ENCODE measurements at places on chromosomes 7 and 10. TPM values are rescaled to one million over a fixed set of nuclear protein-coding genes. Genes with fewer than 3 reads are reported as not detected.
A peak's percentile ranks its signal among the peaks of the same experiment; 100 is the strongest.

The INMT gene
- total RNA-seq, result 83.0 TPM

The INHBA gene
- total RNA-seq, result 73.3 TPM

The RNF32 gene
- total RNA-seq, result not detected

The UNCX gene
- total RNA-seq, result not detected

The CALN1 gene
- not detected for total RNA-seq

The SPDYE5 gene
- total RNA-seq, result not detected

The COL17A1 gene
- 0.87 TPM for total RNA-seq

The GPRIN2 gene
- total RNA-seq, result 1.2 TPM

The OR9A2 gene
- total RNA-seq, result not detected

The PLXNA4 gene
- 22.7 TPM for total RNA-seq

The OR2A42 gene
- total RNA-seq, result not detected

The SPDYE9 gene
- total RNA-seq, result not detected

The DGKI gene
- total RNA-seq, result 11.3 TPM

DNA sequence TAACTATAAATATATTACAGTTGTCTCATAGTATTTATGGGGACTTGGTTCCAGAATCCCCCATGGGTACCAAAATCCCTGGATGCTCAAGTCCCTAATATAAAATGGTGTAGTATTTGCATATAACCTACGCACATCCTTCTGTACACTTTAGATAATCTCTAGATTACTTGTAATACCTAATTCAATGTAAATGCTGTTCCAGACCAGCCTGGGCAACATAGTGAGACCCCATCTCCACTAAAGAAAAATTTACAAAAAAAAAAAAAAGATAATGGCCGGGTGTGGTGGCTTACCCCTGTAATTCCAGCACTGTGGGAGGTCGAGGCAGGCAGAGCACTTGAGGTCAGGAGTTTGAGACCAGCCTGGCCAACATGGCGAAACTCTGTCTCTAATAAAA lies 17.4 kb upstream of the GNA12 start:
- DNase-seq, result no peak

DNA sequence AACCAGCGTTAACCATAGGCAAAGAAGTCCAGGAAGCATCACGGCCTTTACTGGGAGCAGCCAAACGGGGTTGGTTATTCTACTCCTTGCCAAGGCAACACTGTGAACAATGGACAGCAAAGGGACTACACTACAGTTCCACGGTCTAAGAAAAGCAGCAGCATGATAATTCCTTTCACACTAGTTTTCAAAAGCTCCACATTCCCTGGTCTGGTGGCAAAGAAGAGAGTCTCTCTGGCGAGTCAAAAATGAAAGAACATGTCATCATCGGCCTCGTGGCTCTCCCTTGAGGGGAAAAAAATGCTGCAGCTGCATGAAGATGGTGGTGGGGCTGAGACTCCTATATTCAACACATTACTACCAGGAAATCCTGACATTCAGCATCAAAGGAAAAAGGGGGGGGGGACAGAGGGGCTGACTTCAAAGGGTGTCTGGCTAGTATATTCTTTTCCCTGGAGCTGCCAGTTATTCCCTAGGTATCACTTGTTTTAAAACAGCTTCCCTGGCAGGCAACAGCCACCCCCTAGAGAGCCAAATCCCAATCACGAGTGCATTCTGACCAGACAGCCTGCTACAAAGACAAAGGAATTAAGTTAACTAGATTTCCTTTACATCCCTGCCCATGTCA lies 49.1 kb downstream of the SLC37A3 start:
- no peak for DNase-seq

DNA sequence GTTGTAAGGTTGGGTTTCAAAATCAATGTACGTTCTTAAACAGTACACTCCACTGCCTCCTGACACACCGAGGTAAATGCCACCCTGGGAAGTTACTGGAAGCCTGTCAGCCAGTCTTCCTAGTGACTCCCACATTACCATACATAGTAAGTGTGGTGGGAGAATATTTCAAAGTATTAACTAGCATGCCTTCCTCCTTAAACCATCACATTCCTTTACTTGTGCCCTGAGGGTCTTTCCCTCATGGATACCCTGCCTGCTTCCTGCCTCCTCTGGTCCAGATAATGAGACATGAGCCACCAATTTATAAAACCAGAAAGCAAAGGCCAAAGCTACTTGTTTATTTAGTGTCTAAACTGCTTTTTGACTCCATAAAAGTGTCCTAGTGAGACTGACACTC lies 23.3 kb upstream of the SORCS3 start:
- no peak for DNase-seq

GRCh38 chr7:106560482-106560881 lies 100.5 kb downstream of the CCDC71L start:
- no peak for DNase-seq

- DNase-seq, result no peak
These were observed 150.4 kb downstream of the PRKG1 start for GRCh38 chr10:51224671-51225161.

DNA sequence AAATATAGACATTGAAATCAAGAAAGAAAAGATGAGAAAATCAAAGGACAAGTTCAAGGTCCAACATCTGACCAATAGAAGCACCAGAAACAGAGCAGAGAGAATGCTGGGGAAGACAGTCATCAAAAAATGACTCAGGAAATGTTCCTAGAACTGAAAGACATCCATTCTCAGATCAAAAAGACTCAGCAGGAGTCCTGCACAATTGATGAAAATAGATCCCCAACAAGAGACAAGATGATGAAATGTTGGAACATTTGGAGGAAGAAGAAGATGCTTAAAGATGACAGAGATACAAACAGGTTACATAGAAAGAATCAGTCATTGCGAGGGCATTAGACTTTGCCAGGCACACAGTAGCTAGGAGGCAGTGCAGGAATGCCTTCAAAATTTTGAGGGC lies 30.0 kb upstream of the EIF5AL1 start:
- DNase-seq, result no peak

DNA sequence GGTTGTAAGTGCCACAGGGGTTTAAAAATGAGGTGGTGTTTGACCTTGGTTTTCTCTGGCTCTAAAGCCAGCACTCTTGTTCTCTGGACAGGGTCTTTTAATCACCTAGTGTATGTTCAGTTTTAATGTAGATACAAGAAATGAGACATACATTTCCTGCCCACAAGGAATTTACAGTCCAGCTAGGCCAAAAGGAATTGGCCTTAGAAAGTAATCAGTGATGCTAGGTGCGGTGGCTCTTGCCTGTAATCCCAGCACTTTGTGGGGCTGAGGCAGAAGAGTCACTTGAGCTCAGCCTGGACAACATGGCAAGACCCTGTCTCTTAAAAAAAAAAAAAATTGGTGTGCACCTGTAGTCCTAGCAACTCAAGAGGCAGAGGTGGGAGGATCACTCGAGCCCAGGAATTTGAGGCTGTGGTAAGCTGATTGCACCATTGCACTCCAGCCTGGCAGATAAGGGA lies 100.2 kb downstream of the LRMDA start:
- no peak for DNase-seq

- peak; percentile 64 for DNase-seq
These were observed 2.4 kb upstream of the EGR2 start for GRCh38 chr10:62818426-62819011.

- DNase-seq, result peak; percentile 51
These were observed 85.9 kb upstream of the INSIG1 start for GRCh38 chr7:155211761-155212160.

DNA sequence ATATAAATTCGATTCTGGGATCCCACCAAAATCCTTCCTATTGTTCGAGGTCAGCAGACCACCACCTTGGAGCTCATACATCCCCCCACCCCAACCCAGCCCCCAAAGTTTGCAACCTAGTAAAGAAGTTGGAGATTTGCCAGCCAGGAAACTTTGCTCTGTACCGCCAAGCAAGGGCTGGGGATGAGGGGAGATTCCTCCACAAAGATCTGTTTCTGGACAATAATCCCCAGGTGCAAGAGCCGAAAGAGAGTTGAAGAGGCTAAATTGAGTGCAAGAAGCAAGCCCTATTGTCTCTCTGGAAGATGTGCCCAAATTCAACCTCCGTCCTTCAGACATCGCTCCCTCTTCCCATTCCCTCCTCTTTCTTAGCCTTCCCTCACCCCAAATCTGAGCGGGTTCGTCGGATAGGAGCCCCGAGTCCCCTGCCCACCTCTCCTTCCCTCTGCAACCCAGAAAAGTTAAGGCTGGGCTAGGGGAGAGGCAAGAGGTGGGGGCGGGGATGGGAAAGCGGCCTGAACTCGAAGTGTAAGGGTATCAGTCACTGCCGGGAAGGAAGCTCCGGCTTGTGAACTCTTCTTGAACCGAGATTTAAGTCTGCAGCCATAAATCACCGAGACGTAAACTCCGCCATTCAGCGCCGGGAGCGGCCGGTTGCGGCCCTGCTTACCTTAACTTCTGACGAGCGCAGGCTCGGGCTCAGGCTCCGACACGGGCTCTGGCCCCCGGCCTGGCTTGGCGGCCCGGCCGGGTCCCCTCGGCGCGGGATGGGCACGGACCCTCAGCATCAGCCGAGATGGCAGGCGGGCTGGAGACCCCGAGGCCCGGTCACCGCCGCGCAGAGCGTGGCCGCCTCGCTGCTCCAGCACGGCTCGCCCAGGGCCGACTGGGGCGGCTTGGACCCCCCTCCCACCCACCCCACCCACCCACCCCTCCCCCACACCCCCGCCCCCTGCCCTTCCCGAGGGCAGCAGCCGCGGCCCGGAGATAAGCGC lies 10.8 kb upstream of the HOXA2 start:
- peak; percentile 79 for DNase-seq

- no peak for DNase-seq
These were observed 107.4 kb downstream of the CLEC2L start for GRCh38 chr7:139630643-139631519.

DNA sequence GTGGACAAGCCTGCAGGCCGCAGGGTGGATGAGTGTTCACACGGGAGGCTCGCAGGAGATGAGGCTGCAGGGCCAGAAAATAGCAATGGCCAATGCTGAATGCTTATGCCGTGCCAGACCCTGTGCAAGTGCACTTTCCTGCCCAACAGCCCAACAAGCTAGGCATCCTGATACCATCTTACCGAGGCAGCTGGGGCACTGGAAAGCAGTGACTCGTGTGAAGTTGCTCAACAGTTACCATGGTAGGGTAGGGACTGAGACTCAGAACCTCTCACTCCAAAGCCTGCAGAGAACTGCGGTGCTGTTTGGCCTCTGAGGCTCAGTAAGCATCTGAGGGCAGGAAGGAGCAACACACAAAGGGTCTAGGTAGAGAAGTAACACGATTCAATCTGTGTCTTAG lies 43.7 kb downstream of the JAZF1 start:
- no peak for DNase-seq

- no peak for DNase-seq
These were observed 179.9 kb upstream of the TMEM106B start for GRCh38 chr7:12031186-12031585.

DNA sequence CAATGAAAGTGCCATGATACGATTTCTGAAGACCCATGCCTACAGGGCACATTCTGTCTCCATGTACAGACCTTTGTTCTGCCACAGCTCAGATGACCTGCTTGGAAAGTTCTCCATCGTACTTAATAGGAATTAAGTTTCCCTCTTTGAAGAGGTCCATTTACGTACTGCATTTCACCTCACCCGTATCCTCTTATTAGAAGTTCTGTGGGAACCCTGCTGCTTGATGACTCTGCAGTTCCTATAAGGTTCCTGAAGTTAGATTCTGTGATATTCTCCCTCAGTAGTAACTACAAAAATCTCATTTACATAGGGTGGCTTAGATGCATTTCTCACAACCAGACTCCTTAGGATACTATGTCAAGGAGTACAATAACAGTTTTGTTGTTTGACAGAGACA lies 50.9 kb downstream of the MINDY3 start:
- DNase-seq, result no peak

DNA sequence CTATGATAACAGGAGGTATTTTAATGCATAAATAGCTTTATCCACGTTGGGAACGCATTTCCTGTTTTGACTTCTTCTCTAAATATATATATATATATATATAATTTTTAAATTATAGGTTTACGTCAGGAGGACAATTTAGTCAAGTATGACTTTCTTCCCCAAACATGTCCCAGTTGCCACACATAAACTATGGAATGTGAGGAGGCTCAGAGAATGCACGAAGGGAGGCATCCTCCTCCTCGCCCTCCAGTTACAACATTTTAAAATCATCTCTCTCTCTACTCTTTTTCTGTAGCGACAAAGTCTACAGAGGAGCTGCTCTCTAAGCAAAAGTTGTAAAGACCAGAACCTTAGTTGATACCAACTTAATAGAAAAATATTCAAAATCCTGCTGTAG lies 106.9 kb upstream of the LYZL1 start:
- DNase-seq, result no peak

DNA sequence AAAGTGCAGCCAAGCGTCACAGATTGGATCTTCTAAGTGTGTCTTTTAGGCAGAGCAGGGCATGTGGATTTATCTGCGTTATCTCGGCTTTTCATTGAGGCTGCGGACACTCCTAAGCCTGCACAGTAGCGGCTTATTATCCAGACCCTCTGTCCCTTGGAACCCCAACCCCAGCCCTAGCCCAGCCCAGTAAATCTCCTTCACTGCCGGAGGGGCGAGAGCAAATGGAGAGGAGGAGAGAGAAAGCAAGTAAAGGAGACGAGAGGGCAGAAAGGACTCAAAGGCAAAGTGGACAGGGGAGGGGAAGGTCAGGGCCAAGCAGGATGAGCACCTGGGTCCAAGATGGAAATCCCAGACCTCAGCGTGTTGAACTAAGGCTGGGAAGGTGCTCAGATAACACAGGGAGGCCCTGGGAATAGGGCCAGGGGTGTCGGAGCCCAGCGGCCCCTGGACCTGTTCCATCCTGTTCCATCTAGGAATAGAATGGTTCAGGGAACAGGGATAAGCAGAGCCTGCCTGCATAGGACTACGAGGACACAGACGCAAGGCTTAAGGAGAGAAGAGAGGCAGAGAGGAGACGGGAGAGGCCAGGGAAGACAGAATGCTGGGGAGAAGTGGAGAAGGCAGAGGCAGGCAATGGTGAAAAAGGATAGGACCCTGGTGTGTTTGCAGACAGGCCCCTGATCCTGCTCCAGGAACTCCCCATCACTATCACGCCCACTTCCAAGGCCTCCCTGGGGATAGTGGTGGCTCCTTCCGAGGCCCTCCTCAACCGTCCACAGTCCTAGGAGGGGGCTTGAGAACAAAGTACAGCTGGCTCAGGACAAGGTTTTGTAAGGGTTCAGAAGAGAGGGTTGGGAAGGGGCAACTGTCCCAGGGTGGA lies 99.6 kb downstream of the CHST15 start:
- no peak for DNase-seq

GRCh38 chr7:84841809-84842208 lies 345.0 kb downstream of the SEMA3D start:
- no peak for DNase-seq

DNA sequence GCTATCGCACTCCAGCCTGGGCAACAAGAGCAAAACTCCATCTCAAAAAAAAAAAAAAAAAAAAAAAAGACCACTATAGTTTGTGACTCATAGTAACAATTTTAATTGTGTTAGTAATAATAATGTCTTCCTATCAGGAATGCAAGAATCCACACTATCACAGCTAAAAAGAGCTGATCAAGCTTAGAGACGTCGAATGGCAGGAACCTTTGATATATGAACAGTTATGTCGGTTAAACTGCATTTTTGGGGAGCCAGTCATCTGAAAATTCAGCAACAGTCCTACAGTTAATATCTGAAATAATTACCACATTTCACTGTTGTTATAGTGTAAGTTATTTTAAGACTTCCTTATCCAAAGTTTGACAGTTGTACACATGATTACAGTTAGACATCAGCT lies 8.8 kb downstream of the PHYH start:
- DNase-seq, result no peak

GRCh38 chr7:69192134-69192533 lies 406.1 kb upstream of the AUTS2 start:
- DNase-seq, result no peak

- DNase-seq, result no peak
These were observed 674.8 kb upstream of the C7orf33 start for GRCh38 chr7:147915781-147916180.
